Activated naive CD8-positive, alpha-beta T cell treated with anti-CD3 and anti-CD28 coated beads, Interleukin-2, amount 50 U/mL, for 16 hours (primary cell): ENCODE measurements at places on chromosomes 3 and 15.

GRCh38 chr3:54069961-54070360 is 52.4 kb upstream of the CACNA2D3 start:
- no peak for DNase-seq

- DNase-seq = no peak
These were observed 50.2 kb downstream of the CA12 start for GRCh38 chr15:63331456-63331855.

DNA sequence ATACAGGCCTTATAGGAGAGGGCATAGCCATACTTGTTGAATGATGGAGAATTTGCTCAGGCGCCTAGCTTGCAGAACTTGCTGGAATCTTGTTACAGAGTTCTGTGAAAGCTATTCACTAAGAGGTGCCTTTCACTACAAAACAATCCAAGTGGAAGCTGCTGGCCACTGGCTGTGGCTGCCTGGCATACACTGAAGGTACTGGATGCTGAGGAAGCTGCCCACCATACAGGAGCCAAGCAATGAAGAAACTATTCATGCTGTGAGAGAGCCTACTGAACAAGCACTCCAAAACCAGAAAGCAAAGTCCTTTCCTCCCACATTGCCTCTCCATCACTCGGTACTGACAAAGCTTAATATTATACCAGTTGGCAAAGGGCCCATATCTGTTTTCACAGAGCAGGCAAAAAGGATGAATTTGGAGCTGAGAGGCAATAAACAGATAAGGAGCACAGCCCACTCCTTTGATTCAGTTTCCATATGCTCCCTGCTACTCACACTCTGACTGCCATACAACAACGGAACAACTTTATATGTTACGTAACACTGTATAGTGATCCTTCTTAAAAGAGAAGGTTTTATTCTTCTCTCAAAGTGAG is 192.6 kb upstream of the ALCAM start:
- DNase-seq = no peak

DNA sequence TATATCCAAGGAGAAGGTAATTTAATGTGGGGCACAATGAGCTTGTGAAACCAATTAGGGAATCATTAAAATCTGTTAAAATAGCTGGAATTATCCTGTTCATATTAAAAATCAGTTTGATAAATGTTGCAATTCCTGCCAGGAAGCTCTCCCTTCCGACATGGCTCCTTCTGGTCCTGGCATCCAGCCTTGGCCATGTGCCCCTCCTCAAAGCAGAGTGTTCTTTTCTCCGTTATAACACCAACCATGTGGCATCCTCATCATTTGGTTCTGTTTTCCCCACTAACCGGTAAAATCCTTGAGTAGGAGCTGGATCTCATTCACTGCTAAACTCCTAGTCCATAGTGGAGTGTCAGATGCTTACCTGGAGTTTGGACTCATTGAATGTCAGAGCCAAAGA is 127.2 kb downstream of the ARNT2 start:
- no peak for DNase-seq

- DNase-seq = no peak
These were observed 22.9 kb downstream of the MITF start for GRCh38 chr3:69761896-69762767.

DNA sequence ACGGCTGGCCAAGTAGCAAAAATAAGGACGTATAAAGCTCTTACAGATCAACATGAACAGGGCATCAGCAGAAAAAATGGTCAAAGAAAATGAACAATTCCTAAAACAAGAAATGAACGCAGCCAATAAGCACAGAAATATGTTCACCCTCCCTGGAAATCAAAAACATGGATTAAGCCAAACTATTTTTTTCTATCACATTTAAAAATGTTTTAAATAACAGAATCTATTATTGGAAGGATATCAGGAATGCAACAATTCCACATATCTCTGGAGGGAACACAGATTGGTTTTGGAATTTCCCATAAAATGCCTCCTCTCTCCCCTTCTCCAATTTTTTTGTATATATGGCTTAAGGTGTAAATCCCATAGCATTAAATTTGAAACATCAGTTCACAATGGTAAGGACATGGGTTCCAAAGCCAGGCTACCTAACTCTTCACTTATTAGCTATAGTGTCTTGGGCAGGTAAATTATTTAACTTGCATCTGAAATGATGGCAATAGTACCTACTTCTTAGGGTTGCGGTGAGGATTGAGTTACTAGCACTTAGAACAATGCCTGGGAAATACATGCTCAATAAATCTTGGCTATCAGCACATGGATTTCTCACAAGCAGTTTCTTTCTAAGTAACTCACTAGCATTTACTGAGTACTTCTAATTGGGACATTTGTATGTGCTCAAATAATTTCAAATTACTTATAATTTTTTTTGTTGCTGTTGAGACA is 10.1 kb downstream of the UACA start:
- DNase-seq = no peak

DNA sequence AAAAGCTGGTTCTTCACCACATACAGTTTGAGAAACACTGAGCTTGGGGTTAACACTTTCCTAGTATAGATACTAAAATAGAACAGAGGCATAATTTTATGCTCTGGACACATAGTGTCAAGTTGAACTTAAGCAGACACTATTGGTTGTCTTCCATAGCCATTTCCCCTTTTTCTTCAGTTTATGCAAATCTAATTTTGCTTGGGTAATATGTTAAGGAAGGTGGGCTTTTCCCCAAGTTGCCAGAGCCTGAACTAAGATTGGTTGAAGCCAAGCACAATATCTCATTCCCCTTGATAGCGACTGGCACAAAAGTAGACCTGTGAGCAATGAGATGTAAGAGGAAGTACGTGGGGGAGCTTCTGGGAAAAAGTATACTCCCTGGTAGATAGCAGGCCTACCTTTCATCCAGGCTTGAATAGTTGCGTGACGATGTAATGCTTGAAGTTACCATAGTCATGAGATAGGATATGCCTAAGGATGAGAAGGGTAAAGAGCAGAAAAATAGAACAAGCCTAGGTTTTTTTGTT is 4.5 kb upstream of the POPDC2 start:
- no peak for DNase-seq

GRCh38 chr3:188469228-188469885 is 315.4 kb downstream of the LPP start:
- DNase-seq = no peak

DNA sequence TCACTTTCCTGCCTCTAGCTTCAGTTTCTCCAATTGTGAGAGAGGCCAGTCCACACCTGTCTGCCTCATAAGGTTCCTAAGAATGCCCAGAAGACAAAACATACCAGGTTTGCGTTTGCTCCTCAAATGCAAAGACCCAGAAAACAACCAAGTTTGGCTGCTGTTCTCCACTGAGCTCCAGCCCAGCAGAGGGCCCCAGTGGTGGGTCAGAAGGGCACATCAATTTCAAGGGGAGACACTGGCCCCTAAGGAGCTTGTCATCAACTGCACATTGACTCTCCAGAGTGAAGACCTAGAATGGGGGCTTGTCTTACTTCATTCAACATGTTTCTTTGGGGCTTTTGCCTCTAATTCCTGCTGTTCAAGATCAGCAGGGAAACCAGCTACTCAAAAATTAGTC is 127.9 kb upstream of the SLC6A11 start:
- no peak for DNase-seq

DNA sequence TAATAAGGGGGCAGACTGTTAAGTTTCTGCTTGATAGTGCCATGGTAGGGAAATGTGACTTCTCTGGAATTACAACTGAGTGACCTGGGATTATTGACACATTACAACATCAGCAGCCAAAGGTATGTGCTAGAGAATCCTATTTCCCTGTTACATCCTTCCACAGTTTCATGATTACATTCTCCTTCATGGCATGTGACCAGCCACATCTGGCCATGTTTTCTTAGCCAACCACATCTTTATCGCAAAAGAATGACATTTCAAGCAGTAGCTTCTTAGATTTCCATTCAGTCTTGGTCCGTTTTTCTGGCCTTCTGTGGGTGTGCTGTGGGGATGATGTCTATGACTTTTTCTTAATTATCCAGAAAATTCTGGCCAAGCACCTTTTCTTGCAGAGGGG is 45.4 kb upstream of the CTDSPL start:
- no peak for DNase-seq

- DNase-seq = no peak
These were observed 387.0 kb upstream of the PROK2 start for GRCh38 chr3:72171946-72172345.
